Left ventricle myocardium superior (tissue), 1 donor: ENCODE measurements at places on chromosomes 4 and X. TPM values are rescaled to one million over a fixed set of nuclear protein-coding genes. Genes with fewer than 3 reads are reported as not detected.

The PLP2 gene
- 62.3 TPM for total RNA-seq

DNA sequence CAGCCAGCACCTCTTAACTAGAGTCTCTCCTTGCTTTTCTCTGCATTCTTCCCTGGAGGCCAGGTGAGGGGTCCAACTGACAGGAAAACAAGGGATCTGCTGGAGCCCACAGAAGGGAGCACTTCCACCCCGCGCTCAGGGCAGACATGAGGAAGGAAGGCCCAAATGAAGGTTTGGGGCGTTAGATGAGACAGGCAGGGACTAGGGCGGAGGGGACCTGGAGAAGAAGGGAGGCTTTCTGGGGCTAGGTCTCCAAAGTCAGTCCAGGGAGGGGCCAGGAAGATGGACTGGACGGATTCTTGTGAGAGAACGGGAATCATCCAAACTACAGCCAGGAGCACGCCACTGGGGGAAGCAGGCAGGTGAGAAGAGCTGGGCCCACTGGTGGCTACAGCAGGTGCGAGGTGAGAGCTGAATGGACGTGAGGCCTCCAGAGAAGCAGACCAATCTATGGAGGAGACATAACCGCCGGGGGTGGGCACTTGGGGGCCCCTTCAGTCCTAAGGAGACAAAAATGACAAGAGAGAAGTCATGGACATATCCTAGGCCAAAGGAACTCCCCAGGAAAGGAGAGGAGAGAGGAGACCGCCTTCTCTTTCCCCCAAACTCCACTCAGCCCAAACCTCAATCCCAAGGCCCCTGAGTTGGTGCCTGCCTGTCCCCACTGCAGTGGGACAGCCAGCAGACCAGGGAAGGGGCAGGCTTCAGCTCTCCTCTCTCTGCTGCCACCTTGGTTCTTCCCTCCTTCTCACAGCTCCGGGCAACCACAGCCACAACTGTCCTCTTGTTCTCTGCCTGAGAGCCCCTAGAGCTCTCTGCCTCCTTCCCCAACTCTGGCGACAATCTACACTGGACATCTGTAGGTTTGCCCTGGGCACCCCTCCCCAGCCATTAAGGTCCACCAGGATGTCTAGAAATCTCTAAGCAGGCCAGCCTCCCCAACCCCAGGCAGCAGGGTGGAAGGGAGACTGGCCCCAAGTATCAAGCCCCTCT, 7.0 kb downstream of the APLN start:
- no peak for DNase-seq

The PARM1 gene
- 107 TPM for total RNA-seq

The HTATSF1 gene
- 58.7 TPM for total RNA-seq

The IGSF1 gene
- total RNA-seq: 2.6 TPM

DNA sequence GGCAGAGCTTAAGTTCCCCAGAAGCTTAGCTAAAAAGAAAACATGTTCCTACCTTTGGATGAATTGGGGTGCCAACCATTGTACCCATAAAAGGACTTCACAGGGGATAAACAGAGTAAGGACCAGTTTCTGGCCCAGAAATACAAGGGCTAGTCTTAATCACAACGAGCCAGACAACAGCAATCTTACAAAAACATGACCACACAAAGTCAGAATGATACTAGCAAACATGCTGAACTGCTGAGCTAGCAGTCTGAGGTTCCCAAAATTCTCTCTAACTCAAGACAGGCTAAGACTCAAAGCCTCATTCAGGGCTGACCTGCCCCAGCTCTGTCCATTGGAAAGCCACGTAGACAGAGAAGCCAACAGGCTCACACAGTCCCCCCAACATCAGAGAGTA, 40.3 kb downstream of the ATP11C start:
- no peak for DNase-seq

The NHS gene
- 1.9 TPM for total RNA-seq

- no peak for DNase-seq
Measured at GRCh38 chr4:13523591-13524503, 20.5 kb downstream of the NKX3-2 start.

GRCh38 chr4:52780206-52780605, 29.0 kb upstream of the ERVMER34-1 start:
- DNase-seq: peak; percentile 37

GRCh38 chrX:37677243-37677642, 8.3 kb upstream of the XK start:
- no peak for DNase-seq

- peak; percentile 65 for DNase-seq
Measured at GRCh38 chr4:76197971-76198410, 15.6 kb downstream of the SCARB2 start.

The G6PD gene
- 10.4 TPM for total RNA-seq

The SSX2 gene
- not detected for total RNA-seq

The KLF3 gene
- 17.7 TPM for total RNA-seq

GRCh38 chrX:53188763-53189162, 36.2 kb downstream of the KDM5C start:
- DNase-seq: no peak

DNA sequence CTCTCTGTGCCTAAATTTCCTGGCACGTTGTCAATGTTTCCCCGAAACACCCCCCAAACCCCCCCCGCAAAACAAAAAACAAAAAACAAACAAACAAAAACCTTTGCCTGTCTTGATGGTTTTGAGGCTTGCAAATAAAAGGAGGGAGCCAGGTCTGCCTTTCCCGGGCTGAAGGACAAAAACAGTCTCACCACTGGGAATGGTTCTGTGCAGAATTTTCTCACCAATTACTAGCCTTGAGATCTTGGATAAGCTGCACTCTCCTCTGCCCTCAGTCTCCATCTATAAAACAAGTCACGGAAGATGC, 15.5 kb downstream of the NKX3-2 start:
- DNase-seq: no peak

GRCh38 chr4:1593458-1593857, 90.7 kb downstream of the FAM53A start:
- peak; percentile 15 for DNase-seq

The GAGE12E gene
- not detected for total RNA-seq

- no peak for DNase-seq
Measured at GRCh38 chr4:78033861-78034260, 23.3 kb upstream of the FRAS1 start.

DNA sequence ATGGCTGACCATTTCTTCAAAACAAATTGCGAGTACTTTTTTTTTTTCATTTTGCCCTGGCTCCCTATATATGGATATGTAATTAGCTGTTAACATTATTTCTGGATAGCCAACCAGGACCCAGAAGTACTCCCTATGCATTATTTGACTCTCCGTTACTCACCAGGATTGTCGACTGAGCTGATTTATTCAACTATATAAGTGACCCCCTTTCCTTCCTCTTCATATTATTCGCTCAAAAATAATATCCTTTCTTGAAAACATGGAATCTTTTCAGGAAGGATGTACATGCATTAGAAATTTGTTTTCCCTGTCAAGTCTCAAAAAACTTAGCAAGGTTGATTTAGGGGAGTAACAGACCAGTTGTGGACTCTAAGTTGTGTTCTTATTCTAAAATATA, 114.1 kb upstream of the KLHL4 start:
- no peak for DNase-seq

GRCh38 chrX:806586-806985, 176.0 kb downstream of the SHOX start:
- DNase-seq: no peak

- DNase-seq: no peak
Measured at GRCh38 chrX:153297376-153297775, 24.2 kb downstream of the PNMA6F start.

- no peak for DNase-seq
Measured at GRCh38 chr4:4693258-4693657, 151.4 kb upstream of the STX18 start.

The EREG gene
- total RNA-seq: 3.2 TPM

DNA sequence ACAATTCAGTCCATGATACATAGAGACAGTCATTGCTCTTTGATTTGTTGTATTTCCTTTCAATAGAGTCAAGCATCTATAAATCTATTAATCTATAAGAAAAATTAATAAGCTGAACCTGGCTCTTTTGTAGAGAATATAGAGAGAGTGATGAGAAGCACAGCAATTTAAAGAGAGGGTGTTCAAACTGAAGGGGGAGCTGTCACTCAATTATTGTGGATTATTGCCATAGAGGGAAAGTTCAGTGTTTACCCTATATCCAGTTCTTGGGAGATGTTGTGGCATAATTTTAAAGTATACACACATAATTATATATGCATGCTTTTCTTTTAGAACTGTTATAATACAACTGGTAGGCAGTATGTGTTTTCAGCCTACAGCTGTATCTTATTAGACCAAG, 1469.0 kb upstream of the PABPC4L start:
- no peak for DNase-seq

The PSAPL1 gene
- not detected for total RNA-seq

GRCh38 chr4:112523008-112523721, 7.2 kb upstream of the NEUROG2 start:
- peak; percentile 41 for DNase-seq

GRCh38 chr4:123114084-123114914, 191.9 kb upstream of the NUDT6 start:
- DNase-seq: no peak

DNA sequence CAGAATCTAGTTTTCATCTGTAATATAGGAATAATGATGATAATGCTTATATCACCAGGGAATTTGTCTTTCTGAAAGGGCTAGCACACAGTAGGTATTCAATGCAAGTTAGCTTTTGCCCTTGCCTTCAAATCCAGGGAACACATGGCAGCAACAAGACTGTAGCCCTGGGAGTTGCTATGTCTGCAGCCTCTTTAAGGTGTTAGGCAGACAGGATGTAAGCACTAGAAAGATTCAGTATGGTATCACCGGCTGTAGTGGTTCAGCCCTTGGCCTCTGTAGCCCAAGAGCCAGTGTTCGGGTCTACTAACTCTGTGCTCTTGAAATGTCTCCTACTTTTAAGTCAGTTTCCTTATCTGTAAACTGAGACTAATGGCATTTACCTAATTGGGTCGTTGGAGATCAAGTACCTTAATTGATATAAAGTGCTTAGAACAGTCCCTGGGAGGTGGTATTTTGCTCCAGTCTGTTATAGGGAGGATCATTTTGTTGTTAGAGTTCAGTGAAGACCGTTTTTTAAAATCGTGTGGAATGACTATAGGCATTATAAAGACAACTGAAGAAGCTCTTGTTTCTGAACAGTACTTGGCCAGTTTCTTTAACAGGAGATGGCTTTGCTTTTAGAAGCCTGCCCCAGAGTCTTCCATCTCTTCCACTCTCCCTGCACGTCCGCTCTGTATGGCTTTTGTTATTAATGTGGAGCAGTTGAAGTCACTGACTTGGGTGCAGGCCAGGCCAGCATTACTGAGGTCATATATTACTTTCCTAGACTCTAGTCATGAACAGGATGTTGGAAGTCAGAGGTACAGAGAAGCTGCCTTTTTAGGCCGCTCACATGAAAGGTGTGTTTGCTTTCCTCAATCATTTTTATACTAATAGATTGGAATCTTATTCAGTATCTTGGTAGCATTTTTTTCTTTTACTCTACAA, 44.8 kb downstream of the GAB1 start:
- DNase-seq: peak; percentile 90

The SOX3 gene
- not detected for total RNA-seq

GRCh38 chr4:183499801-183500200, 5.1 kb upstream of the ING2 start:
- DNase-seq: no peak

DNA sequence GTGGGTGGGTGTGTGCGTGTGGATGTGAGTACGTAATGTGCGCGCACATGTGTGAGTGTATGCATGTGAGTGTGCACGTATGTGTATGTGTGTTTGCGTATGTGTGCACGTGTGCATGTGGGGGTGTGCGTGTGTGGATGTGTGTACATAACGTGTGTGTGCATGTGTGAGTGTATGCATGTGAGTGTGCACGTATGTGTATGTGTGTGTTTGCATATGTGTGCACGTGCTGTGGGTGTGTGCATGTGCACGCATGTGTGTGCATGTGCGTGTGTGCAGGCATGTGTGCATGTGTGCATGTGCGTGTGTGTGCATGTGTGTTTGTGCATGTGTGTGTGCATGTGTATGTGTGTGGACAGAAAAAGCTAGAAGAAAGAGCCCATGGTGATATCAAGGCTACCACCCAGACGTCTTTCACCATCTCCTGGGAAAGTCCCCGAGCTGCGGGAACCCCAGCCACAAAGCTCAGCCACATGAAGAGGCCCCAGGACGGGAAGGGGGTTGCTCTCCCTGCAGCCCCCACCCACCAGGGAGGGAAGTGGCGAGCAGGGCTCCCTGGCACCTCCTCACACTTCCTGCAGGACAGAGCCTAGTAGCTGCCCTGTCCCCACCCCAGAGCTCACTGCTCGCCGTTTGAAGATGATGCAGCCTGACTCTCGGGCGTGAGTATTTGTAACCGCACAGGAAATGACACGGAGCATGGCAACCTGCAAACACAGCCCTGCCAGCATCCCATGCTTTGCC, 108.3 kb downstream of the DCTD start:
- no peak for DNase-seq
